Activated CD8-positive, alpha-beta memory T cell treated with anti-CD3 and anti-CD28 coated beads, Interleukin-2, amount 10 ng/mL, durations not matched to agents 7 days and 5 days (primary cell): ENCODE measurements at places on chromosomes 7 and 10.

- DNase-seq: no peak
Observed at GRCh38 chr10:78543749-78544362, 510.2 kb downstream of the RPS24 start.

DNA sequence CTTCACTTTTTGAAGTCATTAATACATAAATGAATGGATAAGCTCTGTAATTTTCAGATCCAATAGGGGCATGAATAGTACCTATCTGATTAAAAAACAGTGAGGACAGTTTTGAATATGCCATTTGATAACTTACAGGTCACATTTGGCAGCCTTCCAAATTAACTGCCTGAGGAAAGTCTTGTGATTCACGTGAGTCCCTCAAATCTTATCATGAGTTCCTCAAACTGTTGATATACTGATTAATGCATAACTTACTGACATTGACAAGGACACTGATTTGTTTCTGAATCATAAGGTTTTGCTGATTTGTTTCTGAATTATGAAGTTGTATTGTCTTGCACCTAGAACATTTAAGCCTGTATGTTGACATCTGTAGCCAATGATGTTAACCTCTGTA is 55.1 kb downstream of the ANKMY2 start:
- DNase-seq: no peak

DNA sequence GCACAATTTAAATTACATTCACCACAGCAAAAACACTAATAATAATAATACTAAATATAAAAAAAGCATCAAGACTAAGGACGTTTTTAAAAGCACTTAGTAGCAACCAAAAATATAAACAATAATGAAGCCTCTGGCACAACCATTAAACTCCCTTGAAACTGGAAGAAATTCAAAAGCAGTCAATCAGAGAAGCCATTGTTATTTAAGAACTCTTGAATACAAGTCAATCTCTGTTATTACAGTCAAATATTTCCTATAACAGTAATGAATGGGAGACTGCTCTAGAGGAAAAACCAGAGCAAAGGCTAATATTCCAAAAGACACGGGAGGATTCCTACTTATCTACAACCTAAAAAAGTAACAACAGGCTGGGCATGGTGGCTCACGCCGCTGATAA is 164.2 kb downstream of the KMT2E start:
- DNase-seq: no peak

DNA sequence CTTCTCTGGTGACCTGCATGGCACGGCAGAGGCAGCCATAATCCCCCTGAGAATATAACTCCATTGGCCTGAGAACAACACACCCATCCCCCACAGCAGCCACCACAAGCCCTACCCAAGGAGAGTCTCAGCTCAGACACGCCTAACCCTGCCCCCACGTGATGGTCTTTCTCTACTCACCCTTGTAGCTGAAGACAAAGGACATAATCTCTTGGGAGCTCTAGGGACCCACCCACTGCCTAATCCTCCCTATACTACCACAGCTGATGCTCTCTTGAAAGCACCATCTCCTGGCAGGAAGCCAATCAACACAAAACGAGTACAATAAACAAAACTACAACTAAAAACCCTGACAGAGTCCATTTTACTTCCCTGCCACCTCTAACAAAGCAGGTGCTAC is 30.7 kb upstream of the HPSE2 start:
- DNase-seq: no peak

DNA sequence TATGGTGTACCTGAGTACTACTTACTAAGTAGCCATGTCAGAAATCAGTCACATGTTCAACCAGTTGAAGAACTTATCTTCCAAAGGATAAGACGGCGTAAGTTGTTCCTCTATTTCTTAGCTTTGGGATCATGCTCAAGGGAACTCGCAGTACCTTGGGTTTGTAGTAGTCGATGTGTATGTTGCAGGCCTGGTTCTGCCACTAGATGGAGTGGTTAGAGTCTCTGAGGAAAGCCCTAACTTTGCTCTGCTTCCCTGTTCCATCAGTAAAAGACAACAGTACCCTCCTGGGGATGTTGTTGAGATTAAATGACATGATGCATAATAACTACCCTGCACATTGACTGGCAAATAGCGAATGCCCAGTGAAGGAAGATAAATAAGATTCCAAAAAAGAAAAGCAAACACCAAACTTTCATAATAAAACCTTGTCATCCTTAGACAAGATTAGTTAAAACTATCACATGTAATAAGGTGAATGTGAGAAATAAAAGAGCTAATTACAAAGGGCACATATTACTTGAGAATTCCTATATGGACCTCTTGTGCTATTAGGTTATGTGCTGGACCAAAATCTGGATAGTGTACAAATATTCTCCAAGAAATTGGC is 165.9 kb downstream of the ABCA13 start:
- no peak for DNase-seq

DNA sequence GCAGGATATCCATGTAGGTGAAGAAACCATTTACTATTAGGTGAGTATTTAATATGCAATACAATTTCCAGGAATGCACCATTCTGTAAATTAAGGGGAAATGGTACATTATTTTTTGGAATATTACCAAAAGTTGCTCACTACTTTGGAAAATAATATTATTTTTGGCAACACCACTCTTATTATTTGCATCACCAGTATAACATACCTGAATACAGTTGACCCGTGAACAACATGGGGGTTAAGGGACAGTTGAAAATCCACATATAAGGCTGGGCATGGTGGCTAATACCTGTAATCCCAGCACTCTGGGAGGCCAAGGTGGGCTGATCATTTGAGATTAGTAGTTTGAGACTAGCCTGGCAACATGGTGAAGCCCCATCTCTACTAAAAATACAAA is 21.2 kb upstream of the FHIP2A start:
- no peak for DNase-seq

- DNase-seq: no peak
Observed at GRCh38 chr10:17122052-17122451, 7.6 kb downstream of the CUBN start.

- DNase-seq: no peak
Observed at GRCh38 chr7:127894588-127894987, 136.6 kb downstream of the LRRC4 start.

DNA sequence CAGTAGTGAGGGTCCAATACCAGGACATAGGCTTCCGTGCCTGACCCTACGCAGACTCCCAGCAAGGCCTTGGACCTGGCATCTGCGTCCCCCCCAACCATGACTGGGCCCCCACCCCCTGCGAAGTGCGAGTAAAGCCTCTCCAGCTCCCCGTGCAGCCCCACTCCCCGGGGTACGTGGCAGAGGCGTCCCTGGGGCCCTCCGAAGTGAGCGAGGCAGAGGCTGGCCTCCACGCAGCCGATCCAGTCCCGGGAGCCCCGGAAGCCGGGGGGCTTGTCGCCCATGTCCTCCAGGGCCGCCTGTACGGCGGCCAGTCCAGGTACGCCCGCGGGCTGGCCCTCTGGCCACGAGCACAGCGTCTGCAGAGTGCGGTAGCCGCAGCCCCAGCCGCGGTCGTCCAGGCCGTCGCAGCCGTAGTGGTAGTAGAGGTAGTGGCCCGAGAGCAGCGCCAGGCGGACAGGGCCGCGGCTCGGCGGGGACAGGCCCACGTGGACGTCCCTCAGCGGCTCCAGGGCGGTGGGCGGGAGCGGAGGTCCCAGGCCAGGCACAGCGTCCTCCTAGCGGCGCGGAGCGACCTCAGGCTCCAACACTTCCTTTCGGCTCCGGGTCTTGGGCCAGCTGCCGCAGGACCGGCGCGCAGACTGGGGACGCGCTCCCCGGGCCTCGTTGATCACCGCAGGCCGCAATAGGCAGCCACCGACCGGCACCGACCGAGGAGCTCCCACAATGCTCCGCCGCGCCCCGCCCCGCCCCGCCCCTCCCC is at the start of gene UFSP1:
Gene UFSP1 (minus strand): TSS at position 728 of the 763 bp plus-strand sequence. CDS start 444 bp downstream, at position 284.
- DNase-seq: no peak

- DNase-seq: no peak
Observed at GRCh38 chr7:155448632-155449007, 9.3 kb upstream of the EN2 start.

- no peak for DNase-seq
Observed at GRCh38 chr7:28174901-28175661, 5.5 kb downstream of the JAZF1 start.

DNA sequence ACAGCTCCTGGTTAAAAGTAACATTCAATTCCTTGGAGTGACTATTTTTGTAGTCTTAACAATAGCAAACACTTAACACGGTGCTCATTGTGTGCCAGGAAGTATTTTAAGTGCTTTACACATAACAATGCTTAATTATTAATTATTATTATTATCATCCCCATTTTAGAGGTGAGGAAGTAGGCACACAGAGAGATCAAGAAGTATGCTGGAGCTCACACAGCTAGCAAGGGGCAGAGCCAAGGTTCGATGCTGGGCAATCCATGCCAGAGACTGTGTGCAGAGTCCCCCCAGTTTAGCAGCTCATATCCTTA is 48.2 kb upstream of the SMNDC1 start:
- DNase-seq: no peak

DNA sequence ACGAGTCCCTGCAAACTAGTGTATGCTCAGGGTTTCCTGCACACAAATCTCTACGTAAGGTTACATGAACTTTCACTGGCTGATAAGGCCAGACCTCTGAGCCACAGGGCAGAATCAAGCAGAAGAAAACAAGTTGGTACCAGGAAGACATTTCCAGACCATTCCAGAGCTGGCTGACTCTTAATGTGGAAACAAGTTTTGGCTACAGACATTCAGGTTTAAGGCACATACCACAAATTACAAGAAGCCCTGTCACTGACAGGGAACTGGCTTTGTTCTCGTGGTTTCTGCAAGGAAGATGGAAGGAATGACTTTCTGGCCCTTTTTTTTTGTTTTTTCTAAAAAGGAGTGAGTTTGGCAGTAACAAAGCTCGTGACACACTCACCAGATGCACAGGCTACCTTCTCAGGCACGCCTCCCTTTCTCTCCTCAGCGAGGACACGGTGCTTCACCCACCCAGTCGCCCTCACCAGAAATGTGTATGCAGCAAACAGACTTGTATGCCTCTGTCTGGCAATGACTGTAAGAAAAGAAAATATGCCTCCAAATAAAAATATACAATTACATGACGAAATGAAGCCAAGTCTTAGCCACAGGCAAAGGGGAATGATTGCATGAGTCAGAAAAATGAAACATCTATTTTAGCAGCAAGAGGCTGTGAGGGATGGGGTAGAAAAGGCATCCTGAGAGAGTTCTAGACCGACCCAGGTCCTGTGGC is 22.6 kb downstream of the PLAC9 start:
- no peak for DNase-seq

DNA sequence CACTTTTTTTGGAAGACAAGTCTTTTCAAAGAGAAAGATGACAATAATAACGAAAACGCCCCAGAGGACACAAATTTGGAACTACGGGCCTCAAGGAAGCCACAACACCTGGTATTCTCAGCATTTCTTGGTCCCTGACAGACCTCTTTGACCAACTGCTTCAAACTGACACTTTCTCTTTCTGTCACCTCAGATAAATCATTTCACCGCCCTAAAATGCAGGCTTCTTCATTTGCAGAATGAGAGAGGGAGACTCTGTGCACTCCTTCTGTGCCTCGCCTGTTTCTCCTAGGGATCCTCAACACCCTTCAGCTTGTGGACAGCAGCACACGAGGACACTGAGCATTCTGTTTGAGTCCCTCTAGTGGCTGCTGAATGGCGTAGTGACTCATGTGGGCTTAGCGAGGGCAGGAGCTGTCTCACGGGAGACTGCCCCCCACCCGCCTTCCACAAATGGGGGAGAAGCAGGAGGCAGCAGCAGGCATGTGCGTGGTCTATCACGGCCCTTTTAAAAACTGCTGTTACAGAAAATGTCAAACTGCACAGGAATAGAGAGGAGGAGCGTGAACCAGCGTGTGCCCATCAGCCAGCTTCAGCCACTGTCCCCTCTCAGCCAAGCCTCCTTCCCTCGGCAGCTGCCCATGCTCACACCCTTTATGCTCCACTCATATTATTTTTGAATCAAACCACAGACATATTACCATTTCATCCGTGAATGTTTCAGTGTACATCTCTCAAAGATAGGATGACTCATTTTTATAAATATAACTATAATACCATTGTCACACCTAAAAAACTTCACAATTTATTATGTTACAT is 41.4 kb downstream of the GSDME start:
- DNase-seq: peak; percentile 47

GRCh38 chr10:93680412-93681047 is 21.9 kb downstream of the FRA10AC1 start:
- no peak for DNase-seq

GRCh38 chr7:12801107-12801506 is 113.7 kb downstream of the ARL4A start:
- DNase-seq: no peak

GRCh38 chr7:6630007-6630849 is 6.9 kb upstream of the ZNF316 start:
- no peak for DNase-seq

- no peak for DNase-seq
Observed at GRCh38 chr7:36210291-36210922, 57.4 kb downstream of the EEPD1 start.

DNA sequence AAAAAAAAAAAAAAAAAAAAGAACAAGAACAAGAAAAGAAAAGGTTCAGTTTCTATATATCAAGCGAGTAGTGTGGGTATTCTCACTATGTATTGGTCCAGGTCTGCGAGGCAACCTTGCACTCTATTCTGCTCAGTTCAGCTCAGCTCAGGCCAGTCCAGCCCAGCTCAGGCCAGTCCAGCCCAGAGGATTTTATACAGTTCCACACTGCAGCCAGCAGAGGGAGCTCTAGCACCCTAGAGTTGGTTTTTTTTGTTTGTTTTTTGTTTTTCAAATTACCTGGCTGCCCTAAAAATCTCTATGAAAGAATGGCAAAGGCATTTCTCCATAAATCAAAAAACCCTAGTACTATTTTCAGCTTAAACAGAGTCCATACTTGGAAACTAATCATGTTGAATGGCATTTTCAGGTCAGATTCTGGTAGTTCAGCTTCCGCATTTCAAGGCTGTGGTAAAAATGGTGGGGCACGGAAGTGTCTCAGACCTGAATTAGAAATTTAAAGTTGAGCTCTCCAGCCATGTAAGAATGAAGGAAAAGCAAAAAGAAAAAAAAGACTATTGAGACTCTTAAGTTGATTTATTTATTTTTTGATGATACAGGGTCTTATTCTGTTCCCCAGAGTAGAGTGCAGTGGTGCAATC is 55.2 kb upstream of the GSDME start:
- peak; percentile 61 for DNase-seq

GRCh38 chr7:137454767-137455166 is 111.2 kb upstream of the PTN start:
- no peak for DNase-seq

DNA sequence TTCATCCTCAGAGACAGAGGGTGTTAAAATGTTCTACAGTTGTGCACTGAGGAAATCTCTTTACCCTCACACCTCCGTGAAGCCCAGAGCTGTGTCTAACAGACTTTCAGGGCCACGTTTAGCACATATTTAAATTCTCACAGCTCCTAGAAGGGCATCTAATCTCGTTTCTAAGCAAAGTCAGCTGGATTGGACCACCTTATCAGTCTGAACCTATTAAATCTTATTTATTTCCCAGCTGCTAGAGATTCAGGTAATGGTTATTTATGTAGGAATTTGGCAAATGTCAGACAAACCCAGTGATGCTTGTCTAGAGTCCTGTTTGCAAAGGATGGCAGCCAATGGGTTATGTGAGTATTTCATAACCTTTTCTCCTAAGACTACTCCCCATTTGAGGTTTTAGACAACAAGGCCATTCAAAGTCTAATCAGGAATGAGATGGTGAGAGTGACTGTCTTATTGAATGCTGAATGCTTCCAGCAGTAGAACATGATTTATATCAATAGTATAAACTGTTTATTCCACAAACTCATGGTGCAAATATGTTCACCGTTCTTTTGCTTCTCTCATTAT is 54.8 kb upstream of the EXOC4 start:
- DNase-seq: no peak
